H4 (cell line): ENCODE measurements at places on chromosomes 11 and 22. TPM values are rescaled to one million over a fixed set of nuclear protein-coding genes. Genes with fewer than 3 reads are reported as not detected.
A peak's percentile ranks its signal among the peaks of the same experiment; 100 is the strongest.

GRCh38 chr22:42345458-42345857 is 75.0 kb upstream of the TCF20 start:
- DNase-seq: no peak

The TYR gene
- not detected in 2 replicates for total RNA-seq

- DNase-seq: no peak
Measured at GRCh38 chr22:36755316-36755715, 20.6 kb downstream of the IFT27 start.

DNA sequence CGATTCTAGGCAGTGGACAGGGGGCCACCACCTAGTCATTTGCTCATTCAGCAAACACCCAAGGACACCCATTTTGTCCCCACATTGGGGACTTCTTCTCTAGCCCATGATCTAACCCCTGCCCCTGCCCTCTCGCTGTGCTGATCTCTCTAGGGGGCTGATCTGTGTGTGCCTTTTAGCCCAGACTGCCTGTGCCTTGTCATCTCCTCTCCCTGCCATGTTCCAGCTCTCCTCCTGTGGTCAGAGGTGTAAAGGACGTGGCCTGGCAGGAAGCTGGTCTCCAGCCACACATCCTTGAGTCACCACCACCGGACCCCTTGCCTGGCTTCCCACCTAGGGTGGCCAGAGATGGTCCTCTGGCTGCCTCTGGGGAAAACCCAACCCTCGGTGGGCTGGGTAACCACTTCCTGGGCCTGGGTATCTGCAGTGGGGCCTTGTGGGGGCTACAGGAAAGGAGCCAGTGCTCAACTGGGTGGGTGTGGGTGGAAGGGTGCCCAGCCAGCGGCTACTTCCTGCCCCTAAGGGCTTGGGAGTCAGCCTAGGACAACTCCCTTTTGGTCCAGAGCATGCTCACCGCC is 1.3 kb downstream of the CTSW start:
- no peak for DNase-seq

GRCh38 chr22:37070334-37070733 is 18.8 kb downstream of the KCTD17 start:
- DNase-seq: no peak

The MCM5 gene
- total RNA-seq: 51.4 and 57.4 TPM in 2 replicates

- DNase-seq: no peak
Measured at GRCh38 chr22:20440637-20441591, 3.3 kb upstream of the SCARF2 start.

The LRRC55 gene
- not detected in 2 replicates for total RNA-seq

- no peak for DNase-seq
Measured at GRCh38 chr11:105189581-105189980, 50.0 kb upstream of the CARD18 start.

- no peak for DNase-seq
Measured at GRCh38 chr11:76224461-76225121, 18.3 kb upstream of the WNT11 start.

GRCh38 chr11:7657306-7658025 is 15.8 kb downstream of the CYB5R2 start:
- DNase-seq: peak; percentile 70

The H19 gene
- total RNA-seq: 0.23 and 2.9 TPM in 2 replicates

The TRIM49D2 gene
- not detected in 2 replicates for total RNA-seq

- no peak for DNase-seq
Measured at GRCh38 chr11:72727521-72727920, 24.7 kb downstream of the ARAP1 start.

DNA sequence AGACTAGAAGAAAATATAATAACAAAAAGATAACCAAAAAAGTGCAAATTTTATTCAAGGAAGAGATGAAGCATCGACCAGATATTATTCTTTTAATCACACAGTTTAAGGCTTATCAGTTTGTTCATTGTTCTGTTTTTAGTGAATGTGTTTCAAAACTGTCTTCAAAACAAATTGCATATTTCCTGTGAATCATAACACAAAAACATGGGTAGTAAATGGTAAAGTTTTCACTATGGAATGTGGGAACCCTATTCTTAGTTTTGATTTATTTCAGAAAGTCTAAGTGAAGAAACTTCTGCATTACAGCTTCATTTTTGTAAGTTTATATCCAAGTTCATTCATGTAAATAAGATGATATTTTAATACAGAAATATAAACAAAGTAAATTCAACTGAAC is 207.6 kb upstream of the LUZP2 start:
- no peak for DNase-seq

DNA sequence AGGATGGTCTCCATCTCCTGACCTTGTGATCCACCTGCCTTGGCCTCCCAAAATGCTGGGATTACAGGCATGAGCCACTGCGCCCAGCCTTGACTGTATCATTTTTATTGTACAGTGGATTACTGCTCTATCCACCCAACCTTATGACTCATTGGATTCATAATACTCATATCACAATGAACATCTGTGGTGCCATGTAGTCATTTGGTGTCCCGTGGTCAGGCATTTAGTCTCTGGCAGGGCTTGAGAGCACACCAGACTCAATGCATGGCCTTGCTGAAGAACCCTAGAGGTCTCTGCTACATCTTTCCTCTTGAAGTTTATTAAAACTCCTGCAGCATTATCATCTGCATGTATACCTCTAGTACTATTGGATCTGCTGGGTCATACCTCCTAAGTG is 98.0 kb upstream of the LDLRAD3 start:
- DNase-seq: no peak

DNA sequence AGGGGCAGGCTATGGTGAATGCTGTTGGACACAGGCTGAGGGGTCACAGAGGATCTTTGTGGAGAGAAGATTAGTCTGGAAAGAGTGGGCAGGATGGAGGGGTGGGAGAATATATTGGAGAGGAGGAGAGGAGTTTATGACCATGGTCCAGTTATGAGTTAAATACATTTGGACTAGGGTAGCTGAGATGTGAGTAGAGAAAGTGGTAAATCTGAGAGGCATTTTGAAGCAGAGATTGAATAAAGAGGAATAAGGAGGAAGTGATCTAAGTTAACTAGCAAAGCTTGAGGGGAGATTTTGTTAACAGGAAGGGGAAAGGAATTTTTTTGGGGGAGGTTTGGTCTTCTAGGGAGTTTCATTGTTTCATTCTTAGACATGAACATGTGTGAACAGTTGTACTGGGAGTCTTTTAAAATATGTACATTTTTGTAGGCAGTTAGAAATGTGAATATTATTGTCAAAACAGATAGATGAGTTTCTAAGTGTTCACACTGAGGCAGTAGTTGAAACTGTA is 43.1 kb upstream of the EED start:
- no peak for DNase-seq

- no peak for DNase-seq
Measured at GRCh38 chr22:47190276-47190956, 428.0 kb downstream of the TBC1D22A start.

GRCh38 chr11:63001456-63001855 is 14.2 kb downstream of the SLC22A8 start:
- DNase-seq: no peak

GRCh38 chr11:95307286-95307685 is 76.3 kb upstream of the SESN3 start:
- no peak for DNase-seq

DNA sequence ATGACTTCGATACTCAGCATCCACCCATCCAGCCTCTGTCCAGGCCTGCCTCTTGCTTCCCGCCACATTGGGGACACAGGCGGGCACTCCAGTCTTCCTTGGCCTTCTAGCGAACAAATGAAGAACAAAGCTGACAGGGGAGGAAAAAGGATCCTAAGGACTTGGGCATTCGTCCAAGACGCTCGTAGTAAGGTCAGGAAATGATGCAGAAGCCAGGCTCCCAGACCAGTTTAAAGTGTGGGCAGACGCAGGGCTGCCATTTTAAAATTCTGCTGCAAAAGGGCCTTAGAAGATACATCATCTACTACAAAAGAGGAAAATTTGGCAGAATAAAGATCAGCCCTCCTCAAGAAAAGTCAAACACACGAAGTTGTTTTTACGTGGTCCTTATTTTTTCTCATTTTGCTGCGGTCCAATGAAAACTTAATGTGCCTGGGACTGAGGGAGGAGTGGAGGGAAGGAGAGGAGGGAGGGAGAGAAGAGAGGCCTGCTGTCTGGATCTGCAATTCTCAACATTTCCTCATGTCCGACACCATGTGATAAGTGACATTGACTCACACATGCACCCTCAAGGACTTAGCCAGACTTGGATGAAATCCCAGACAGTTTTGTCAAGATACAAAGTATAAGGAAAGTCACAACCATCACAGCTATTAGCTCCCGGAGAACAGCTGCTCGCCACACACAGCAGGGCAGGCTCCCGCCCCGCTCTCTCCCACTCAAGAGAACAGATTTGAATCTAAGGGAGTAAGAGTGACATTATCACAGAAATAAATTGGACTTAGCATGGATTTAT is 5.7 kb downstream of the DNAL4 start:
- DNase-seq: peak; percentile 93

- DNase-seq: no peak
Measured at GRCh38 chr11:130760515-130761125, 155.7 kb downstream of the SNX19 start.

The TOMT gene
- not detected in 2 replicates for total RNA-seq

- DNase-seq: peak; percentile 22
Measured at GRCh38 chr22:17785185-17786184, 11.2 kb upstream of the BID start.
